ENCODE measurements at places on chromosomes 1 and 21.
A peak's percentile ranks its signal among the peaks of the same experiment; 100 is the strongest.

DNA sequence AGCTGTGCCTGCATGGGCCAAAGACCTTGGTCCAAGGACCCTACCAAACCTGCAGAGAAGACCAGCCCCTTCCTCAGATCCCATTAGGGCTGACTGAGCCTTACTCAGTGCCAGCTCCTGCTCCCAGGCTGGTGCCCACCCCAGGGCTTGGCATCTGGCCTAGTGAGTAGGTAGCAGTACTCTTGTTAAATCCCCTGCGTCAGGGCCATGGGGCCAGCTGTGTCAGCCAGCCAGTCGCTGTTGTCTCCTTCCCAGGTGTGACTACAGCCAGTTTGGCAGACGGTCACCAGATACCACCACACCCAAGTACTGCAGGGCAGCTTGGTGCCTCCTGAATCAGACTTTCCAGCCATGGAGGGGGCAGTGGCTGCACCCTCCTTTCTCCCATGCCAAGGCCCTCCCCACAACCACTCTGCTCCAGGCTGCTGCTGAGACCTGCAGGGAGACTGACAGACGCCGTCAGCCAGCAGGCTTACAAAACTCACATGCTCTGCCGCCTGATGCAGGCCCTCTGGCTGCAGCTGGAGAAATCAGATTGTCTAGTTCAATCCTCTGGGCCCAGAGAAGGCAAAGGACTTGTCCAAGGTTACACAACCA lies 3.0 kb downstream of the TENT5B start:
- peak; percentile 95 for DNase-seq

DNA sequence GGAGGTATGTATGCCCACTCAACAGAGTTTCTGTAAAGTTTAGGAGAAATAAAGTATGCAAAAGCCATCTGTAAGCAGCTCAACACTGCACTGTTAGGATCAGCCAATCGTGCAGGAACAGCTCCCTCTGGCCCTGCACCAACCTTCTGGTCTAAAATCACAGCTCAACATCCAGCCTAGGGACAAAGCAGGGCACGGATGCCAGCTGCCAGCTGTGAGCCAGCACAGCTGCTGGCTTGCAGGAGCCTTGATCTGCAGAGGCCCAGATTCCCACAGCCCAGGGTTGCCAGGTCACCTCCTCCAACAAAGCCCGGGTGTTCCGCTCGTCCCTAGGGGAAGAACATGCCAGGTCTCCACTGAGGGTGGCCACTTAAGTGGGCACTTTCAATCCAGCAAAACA lies 8.6 kb downstream of the ACOT7 start:
- no peak for DNase-seq

- no peak for DNase-seq
Observed at GRCh38 chr1:6092211-6092610, 46.5 kb downstream of the KCNAB2 start.

DNA sequence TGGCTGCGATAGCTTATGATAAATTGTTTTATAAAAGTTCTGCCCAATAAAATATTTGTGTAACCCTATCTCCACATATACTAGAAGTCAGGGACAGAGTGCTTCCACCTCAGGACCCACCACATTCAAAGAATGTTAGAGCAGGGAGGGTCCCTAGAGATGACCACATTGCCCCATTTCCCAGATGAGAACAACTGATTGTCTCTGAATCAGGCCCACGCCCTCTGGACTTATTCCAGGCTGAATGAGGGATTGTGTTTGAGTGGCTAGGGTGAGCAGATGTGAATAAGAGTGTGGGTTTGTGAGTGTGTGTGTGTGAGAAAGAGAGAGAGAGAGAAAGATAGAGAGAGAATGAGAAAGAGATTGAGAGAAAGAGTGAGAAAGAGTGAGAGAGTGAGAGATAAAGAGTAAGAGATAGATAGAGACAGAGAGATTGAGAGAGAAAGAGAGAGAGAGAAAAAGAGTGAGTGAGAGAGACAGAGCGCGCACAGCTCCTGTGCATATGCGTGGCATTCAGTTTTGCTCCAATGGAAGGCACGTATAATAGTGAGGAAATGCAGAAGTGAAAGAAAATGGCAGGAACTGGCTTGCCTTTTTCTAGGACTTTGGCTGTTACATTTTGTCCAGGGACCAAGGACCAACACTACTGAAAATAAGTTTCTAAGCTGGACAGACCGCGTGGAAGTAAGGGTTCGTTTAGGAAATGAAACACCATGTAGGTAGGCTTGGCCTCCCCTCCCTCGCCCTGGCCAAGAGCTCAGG lies 94.1 kb downstream of the ABCA4 start:
- DNase-seq = no peak

DNA sequence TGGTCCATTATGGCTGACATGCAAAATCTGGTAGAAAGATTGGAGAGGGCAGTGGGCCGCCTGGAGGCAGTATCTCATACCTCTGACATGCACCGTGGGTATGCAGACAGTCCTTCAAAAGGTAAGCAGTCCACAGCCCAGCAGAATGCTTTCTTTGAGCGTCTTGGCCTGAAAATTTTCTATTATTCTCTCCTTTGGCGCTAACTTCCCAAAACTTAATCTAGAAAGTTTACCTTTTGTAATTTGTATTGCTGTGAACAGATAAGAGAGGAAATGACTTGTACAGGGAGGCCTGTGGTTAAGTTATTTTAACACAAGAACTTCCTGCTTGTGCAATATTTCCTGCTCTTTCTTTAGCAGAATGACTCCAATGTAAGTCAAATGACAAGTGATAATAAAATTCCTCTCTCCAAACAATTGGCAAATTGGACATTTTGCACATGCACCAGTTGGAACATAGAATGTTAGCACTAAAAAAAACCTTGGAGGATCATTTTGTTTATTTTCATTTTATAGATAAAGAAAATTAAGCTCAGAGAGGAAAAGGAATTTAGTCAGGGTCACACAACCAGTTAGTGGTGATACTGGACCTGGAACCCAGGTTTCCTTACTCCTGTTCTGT lies 18.9 kb downstream of the CAP1 start:
- peak; percentile 76 for DNase-seq

- peak; percentile 95 for DNase-seq
Observed at GRCh38 chr1:94925561-94926125, 1.3 kb downstream of the CNN3 start.

DNA sequence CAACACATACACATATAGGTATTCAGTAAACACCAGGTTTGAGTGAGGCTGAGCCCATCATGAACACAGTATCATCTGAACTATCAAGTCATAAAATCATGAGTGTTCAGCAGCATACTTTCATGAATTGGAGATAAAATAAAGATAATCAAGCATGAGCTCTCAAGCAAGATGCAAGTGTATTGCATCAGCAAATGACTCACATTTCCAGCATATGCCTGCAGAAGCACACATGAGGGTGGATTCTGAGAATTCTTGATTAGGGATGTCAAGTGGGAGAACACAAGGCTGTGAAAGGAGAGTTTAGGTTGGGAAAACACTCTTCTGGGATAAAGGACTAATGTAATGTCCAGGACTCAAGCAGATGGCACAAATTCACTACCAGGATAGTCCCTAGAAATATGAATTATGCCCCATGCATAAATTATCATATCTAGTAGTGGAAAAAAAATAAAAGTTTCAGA lies 299.2 kb downstream of the SRGAP2C start:
- peak; percentile 31 for DNase-seq

DNA sequence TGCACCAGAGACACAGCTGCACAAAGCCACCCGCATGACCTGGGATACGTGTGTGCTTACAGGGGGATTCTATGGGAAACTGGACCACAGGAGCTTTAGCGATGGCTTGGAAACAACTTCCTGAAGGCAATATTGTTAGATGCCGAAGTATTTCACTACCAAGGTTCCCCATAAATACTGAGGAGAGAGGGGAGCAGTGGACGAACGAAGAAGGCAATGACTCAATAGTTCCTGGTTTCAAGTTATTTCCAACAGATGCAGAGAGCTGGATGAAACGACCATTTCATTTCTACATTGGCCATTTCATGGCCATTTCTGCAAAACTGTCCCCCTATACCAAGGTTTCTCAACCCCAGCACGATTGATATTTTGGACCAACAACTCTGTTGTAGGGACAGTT lies 61.3 kb downstream of the CD34 start:
- no peak for DNase-seq

- DNase-seq = peak; percentile 35
Observed at GRCh38 chr1:67612788-67613241, 72.2 kb upstream of the GADD45A start.

- DNase-seq = no peak
Observed at GRCh38 chr21:34843562-34843961, 174.8 kb downstream of the CLIC6 start.

DNA sequence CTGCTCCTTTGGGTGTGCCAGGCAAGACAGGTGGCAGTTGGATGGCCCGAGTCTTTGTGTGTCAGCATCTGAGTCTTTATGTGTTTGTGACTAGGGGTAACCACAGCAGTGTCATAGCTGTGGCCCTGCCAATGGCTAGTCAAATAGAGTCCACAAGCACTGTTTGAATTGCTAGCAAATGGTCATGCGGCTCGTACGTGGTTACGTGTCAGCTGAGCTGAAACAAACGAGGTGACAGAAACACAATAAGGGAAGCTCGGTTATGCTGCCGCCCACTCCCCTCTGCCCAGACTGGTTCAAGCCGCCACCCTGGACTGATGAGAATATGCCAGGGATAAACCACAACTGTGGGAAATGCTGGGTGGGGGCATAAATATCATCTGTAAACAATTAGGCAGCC lies 174.3 kb upstream of the LMO4 start:
- no peak for DNase-seq

DNA sequence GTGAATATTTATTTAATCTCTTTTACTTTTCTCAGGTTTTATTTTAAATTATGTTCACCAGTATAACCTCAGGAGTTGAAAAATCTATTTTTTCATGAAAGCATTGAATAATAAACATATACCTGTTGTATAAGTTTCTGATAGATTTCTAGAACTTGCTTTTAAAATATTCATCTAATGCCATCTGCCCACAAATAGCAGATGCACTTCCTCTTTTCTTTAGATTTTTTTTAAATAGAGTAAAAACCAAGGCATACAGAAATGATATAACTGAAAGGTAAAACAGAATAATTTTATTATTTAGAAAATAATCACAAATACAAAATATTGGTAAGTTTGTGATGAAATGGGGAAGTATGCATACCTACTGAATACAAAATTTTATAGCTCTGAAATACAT lies 130.7 kb upstream of the PRMT6 start:
- no peak for DNase-seq

GRCh38 chr1:102252731-102253505 lies 256.2 kb upstream of the OLFM3 start:
- DNase-seq = no peak

DNA sequence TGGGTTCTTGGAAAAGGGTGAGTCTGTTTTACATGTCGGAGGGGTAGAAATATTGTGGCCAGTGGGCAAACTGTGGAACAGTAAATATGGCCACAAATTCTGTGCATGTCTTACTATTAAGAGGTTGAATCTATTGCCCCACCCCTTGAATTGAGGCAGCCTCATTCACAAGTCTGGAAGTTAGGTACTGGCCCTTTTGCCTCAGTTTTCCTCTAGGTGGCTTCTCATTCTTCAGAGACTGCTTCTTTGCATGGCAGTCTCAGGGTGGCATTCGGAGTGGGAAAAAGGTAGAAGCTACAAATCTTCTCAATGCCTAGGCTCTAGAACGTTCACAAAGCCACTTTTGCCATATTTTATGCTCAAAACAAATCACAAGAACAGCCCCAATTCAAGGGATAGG lies 57.2 kb downstream of the SLC9C2 start:
- DNase-seq = peak; percentile 40

- DNase-seq = no peak
Observed at GRCh38 chr1:70818401-70818800, 229.2 kb downstream of the PTGER3 start.

- DNase-seq = peak; percentile 99
Observed at GRCh38 chr1:226677027-226678020, 61.8 kb downstream of the ITPKB start.

DNA sequence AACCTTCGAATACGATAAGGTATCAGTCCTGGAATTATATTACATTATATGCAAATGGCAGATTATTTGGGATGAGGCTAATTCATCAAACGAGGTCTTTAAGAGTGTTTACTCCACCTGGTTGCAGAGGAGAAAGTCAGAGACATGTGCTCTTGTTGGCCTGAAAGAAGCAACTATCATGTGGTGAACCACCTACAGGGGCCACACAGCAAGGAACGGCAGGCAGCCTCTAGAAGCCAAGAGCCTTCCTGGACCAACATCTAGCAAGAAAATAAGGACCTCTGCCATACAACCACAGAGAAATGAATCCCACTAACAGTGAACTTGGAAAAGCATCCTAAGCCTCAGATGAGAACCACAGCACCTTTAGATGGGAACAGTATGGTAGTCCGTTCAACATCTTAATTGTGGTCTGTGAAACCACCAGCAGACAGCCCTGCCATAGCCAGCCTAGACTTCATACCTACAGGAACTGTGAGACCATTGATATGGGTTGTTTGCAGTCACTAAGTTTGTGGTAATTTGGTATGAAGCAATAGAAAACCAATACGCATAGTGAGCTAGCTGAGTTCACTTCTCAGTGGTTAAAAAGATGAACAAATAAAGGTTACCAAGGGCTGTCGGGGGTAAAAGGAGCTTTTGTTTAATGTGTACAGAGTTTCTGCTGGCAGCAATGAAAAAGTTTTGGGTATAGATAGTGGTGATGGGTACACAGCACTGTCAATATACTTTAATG lies 345.7 kb upstream of the RUNX1 start:
- peak; percentile 63 for DNase-seq

GRCh38 chr1:81563632-81564031 lies 237.1 kb upstream of the ADGRL2 start:
- no peak for DNase-seq

GRCh38 chr1:98903726-98904125 lies 100.9 kb downstream of the PLPPR5 start:
- DNase-seq = peak; percentile 45

GRCh38 chr21:32322103-32322502 lies 23.4 kb downstream of the MRAP start:
- DNase-seq = peak; percentile 29

- peak; percentile 86 for DNase-seq
Observed at GRCh38 chr21:36260030-36260787, 59.8 kb upstream of the MORC3 start.

- no peak for DNase-seq
Observed at GRCh38 chr21:34280389-34280795, 83.4 kb upstream of the KCNE2 start.

DNA sequence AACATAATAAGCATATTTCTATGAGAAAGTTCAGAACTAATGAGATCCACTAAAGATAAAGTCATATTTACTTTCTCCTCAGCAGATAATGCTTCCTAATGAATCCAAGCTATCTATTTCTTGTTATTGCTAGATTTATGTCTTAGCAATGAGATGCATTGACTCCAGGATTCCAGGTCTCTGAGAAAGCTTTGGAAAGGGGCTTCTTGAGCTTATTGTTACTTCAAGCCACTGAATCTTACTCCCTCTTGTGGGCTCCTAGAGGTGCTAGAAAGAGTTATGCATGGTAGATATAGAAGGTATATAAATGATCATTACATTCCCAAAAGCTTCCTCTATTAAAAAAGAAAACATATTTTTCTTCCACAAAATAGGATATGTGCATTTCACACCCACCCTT lies 246.4 kb upstream of the ADAMTS5 start:
- DNase-seq = peak; percentile 9
